ENCODE measurements at places on chromosomes 5 and 9.

- no peak for DNase-seq
These were observed 226.5 kb upstream of the GLRA1 start for GRCh38 chr5:152151113-152151512.

DNA sequence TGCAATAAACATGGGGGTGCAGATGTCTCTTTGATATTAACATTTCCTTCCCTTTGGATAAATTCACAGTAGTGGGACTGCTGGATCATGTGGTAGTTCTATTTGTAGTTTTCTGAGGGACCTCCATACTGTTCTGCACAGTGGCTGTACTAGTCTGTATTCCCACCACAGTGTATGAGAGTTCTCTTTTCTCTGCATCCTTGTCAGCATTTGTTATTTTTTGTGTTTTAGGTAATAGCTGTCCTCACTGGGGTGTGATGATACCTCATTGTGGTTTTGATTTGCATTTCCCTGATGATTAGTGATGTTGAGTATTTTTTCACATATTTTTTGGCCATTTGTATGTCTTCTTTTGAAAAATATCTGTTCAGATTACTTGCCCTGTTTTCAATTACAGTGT lies 562.5 kb downstream of the CSNK1G3 start:
- no peak for DNase-seq

GRCh38 chr5:73648515-73648914 lies 22.5 kb downstream of the ARHGEF28 start:
- DNase-seq = no peak

DNA sequence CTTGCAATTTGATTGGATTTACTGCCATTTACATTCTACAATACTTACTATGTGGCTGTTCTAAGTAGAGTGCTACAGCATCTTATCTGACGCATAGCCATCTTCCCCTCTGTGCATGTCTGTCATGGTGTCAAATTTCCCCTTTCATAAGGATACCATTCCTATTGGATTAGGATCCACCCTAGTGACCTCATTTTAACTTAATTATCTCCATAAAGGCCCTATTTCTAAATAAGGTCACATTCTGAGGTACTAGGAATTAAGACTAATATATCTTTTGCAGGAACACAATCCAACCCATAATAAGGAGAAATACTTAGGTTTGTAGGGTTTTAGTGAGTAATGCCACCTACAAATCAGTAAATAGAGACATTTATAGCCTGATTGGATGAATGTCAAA lies 268.0 kb downstream of the ADAMTSL1 start:
- no peak for DNase-seq

DNA sequence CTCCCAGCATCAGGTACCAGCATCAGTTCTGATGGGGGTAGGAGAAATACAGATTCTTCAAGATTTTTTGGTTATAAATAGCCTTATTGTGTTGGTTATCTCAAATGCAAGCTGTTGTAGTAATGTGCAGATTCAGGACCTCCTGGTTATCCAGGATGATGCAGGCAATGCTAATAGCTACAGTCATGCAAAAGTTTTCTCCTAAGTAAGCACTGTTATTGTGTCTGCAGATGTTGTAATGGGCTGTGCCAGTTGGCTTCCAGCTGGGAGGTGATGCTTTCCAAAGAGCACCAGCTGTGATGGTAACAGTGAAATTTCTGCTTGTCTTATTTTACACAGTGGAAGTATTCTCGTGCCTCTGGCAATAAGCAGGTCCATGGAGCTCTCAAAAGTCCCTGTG lies 719.2 kb upstream of the CTNND2 start:
- DNase-seq = no peak

DNA sequence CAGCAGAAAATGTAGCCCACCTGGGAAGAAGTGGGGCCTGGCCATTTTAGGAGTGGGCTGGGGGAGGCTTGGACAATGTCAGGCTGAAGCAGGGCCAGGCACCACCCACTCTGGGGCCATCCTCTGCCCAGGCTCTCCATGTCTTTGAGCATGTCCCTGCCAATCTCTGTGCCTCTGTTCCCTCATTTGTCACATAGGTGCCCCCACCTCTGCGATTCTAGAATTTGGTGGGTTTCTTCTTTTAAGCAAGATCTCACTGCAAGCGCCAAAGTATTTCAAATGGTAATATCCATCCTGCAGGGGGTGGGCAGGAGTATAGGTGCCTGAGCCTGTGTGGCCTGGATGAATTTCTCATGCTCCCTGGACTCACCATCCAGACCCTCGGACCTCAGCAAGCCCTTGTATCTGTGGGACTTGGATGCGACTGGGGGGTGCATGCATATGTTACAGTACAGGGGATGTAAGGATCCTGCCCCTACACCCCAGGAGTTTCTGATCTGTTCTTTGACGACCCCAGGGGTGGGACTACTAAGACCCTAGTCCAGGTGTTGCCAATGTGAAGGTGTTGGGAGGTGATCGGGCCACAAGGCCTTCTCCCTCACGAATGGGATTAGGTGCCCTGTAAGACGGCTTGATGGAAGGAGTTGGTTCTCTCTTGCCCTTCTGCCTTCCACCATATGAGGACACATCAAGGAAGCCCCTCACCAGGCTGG lies 4.3 kb downstream of the CD74 start:
- DNase-seq = no peak

DNA sequence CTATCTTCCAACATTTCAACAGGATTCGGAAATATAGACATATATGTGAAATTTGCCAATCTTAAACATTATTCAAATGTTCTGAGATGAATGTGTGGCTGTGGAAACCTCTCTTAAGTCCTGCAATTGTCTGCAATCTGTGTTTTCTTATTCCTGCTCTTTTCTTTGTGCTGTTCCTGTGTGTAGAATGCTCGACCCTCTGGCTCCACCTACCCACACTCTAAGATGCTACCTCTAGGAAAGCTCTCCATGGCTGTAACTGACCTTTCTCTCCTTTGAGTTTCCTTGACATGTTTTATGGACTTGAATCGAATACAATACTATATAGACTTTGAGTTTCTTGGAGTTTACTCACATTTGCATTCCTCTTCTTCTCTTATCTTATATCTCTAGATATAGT lies 120.6 kb upstream of the ASTN2 start:
- DNase-seq = no peak

DNA sequence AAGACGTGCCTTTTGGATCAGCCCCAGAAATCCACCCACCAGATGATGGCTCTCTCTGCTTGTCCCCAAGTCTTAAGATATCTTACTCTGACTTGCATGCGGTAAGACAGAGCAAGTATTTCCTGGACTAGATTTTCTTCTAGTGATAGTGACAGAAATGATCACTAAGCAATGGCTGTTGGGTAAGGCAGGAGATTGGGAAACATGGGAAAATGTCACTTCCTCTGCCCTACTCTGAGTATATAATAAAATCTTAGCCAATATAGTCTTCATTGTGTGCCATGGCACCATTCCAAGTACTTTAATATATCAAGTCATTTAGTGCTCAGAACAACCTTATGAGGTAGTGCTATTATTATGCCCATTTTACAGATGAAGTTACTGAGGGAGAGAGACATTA lies 31.0 kb upstream of the GNA14 start:
- DNase-seq = no peak

DNA sequence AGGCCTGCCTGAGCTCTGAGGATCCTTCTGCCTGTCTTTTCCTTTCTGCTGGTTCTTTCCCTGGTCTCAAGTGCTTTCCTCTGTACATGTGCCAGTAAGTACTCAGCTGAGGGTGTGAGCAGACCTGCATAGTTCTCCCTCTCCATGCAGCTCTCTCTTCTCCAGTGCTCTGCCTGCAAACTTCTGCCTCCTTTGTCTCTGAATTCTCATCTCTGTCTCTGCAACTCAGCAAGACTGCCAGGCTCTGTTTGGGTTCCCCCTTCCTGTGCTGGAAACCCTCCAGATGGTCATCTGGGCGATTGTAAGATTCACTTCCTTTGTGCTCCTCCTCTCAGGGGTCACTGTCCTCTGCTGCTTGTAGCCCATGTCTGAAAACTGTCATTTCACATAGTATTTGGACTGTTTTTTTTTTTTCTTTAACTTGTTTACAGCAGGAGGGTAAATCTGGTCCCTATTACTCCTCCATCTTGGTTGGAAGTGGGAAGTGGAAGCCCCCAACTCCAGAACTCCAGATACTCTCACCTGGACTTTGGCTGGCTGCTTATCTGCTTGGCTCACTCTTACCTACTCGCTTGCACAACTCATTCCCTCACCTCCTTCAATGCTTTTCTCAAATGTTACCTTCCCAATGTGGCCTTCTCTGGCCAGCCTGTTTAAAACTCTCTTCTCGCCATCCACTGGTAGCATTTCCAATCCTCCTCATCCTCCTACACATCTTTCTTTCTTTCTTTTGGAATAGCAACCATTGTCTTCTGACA lies 175.3 kb upstream of the TBC1D2 start:
- no peak for DNase-seq

GRCh38 chr9:136969150-136969549 lies 8.2 kb upstream of the PTGDS start:
- no peak for DNase-seq

GRCh38 chr9:30198463-30199309 lies 2185.8 kb upstream of the ACO1 start:
- no peak for DNase-seq

- no peak for DNase-seq
These were observed 202.8 kb downstream of the DMRTA1 start for GRCh38 chr9:22649384-22649783.

GRCh38 chr5:17893026-17893635 lies 258.9 kb downstream of the TAF11L14 start:
- no peak for DNase-seq

DNA sequence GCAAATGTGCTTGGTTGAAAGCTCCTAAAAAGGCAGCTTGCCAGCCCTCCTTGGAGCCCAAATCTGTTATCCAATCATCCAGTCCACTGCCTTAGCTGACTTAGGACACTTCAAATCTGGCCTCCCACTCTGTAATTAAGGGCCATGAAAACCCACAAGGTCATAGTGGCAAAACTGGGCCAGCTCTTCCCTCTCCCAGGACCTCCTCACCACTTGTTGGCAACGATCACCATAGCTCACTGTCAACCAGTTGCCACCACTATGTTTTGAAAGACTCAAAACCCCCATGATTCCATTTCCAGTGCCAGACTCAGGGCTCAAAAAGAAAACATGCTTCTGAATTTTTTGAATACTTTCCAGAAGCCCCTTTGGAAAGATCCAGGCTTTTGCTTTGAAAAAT lies 107.5 kb downstream of the NREP start:
- no peak for DNase-seq

- DNase-seq = no peak
These were observed 83.8 kb downstream of the OTULIN start for GRCh38 chr5:14748180-14748900.

DNA sequence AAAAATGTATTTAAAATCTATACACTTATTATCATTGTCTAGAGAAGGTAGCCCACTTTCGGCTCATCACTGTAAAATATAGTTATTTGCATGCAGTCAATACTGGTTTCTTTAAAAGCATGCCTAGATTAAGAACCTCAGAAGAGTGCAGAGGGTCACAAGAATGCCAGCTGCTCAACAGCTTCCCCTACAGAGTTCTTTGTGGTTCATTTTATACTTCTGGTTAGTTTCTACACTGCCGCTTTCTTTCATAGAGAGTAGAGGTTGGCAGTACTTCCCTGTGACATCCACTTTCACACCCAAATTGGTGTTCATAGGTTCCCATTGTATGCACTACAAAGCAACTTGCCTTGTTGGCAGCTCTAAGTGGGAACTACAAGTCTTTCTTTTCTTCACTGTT lies 137.3 kb downstream of the KIAA0825 start:
- no peak for DNase-seq

DNA sequence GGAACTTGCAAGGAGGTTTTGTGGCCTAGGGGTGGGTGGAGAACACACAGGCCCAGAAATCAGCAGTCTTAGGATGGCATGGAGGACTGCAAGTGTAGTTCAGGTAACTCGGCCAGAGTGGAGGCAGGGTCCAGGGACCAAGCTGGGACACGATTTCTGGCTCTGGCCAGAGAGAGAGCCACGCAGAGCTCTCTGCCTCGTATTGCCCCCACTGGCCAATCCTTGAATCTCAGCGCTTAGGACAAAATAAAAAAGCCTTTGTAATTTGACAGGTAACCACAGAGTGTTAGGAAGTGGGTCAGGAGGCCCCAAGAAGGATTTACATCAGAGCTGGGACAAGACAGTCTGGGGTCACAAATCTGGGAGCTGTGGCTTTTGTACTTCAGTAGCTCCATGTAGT lies 11.7 kb downstream of the MAP3K1 start:
- DNase-seq = no peak

DNA sequence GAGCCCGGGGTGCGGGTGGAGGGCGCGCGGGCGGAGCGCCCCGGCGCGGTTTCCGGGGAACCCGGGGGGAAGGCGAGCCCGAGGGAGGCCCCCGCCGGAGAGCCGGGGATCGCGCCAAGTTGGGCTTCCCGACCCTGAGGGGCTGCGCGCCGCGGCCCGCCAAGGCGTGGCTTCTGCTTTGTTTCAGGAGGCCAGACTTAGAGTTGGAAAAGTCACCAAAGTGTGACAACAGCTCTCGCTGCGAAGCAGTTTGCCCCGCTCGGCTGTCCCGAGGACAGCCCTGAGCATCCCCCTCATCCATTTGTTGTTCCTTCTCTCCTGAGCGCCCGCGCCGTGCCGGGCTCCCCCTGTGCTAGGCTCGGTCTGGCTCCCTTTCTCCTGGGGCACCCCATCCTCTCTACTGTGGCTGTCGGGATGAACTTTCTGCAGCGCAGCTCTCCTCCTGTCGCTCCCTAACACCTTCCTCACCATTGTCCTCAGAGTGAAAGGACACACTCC lies 410 bp downstream of the GLIPR2 start:
- DNase-seq = no peak

DNA sequence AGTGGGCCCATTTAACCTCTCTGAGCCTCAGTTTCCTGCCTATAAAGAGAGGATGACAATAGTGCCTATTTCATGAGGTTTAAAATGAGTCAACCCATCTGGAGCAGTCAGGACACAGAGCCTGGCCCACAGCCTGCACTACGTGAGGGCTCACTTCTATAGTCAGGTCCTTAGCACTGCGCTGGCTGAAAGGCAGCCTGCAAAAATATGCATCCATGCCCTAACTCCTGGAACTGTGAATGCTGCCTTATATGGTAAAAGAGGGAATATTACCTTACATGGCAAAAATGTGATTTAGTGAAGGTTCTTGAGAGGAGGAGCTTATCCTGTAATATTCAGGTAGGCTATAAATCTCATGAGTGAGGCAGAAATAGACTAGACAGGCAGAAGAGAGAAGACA lies 98.5 kb downstream of the GABBR2 start:
- DNase-seq = no peak

All from stimulated activated CD8-positive, alpha-beta memory T cell treated with anti-CD3 and anti-CD28 coated beads, Interleukin-4, amount 100 ng/mL, for 48 hours (primary cell).